ENCODE measurements at places on chromosomes 11 and 22. TPM values are rescaled to one million over a fixed set of nuclear protein-coding genes. Genes with fewer than 3 reads are reported as not detected.

Gene MMP11
- 11.0 TPM for total RNA-seq

Gene IL18BP
- 3.8 TPM for total RNA-seq

Gene SCGB1D2
- not detected for total RNA-seq

Gene RAC2
- total RNA-seq: 3.9 TPM

Gene MUC15
- total RNA-seq: not detected

Gene OR8U1
- not detected for total RNA-seq

Gene MUC6
- not detected for total RNA-seq

Gene CRACR2B
- total RNA-seq: 0.45 TPM

Gene VPREB1
- total RNA-seq: not detected

Gene FAM180B
- total RNA-seq: 0.94 TPM

Gene ALDH3B1
- total RNA-seq: 18.6 TPM

Gene TUBA8
- total RNA-seq: 0.75 TPM

Gene GRK3
- 0.53 TPM for total RNA-seq

Gene UCP2
- 0.60 TPM for total RNA-seq

Gene MCHR1
- total RNA-seq: 6.1 TPM

Gene ADM2
- total RNA-seq: 1.6 TPM

Gene FAR1
- 45.3 TPM for total RNA-seq

Gene CHST1
- total RNA-seq: 0.15 TPM

Gene MAPK8IP2
- total RNA-seq: 0.12 TPM

Gene NAALADL1
- 13.1 TPM for total RNA-seq

Gene CD3E
- not detected for total RNA-seq

Gene CECR2
- total RNA-seq: under 0.01 TPM

Data from smooth muscle cell of the coronary artery (primary cell).